ENCODE measurements at places on chromosomes 5 and 9.
A peak's percentile ranks its signal among the peaks of the same experiment; 100 is the strongest.

GRCh38 chr9:89525446-89526374, 27.8 kb upstream of the SEMA4D start:
- H3K36me3 ChIP-seq: peaks cover 5% of the 10 kb centered on the region
- peak overlapping the region; percentile 33 for H3K27ac ChIP-seq
- H3K27me3 ChIP-seq: no peaks in the 10 kb centered on the region
- no peak for DNase-seq

GRCh38 chr5:135353952-135354721, 44.9 kb downstream of the MACROH2A1 start:
- H3K4me1 ChIP-seq: no peaks in the 10 kb centered on the region
- H3K4me3 ChIP-seq: no peak overlapping the region
- no peaks in the 10 kb centered on the region for H3K27me3 ChIP-seq
- peaks cover 27% of the 10 kb centered on the region for H3K36me3 ChIP-seq

DNA sequence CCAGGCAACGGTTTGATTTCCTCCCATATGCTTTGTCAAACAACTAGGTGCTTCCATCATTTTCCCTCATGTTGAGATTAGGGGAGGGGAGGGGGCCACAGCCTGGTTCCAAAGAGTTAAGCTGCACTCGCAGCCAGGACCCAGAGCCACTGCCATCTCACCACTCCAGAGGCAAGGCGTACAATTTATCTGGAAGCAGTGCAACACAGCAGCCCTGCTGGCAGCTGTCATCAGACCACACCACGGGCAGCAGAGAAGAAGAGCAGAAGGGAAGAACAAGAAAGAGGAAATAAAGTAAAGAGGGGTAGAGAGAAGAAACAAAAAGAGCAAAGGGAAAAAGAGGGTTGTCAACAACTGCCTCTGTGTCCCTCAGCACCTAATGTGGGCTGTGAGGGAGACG, 38.9 kb downstream of the MED27 start:
- H3K4me1 ChIP-seq: no peaks in the 10 kb centered on the region
- H3K27ac ChIP-seq: no peak overlapping the region
- H3K36me3 ChIP-seq: no peaks in the 10 kb centered on the region
- H3K27me3 ChIP-seq: no peaks in the 10 kb centered on the region

DNA sequence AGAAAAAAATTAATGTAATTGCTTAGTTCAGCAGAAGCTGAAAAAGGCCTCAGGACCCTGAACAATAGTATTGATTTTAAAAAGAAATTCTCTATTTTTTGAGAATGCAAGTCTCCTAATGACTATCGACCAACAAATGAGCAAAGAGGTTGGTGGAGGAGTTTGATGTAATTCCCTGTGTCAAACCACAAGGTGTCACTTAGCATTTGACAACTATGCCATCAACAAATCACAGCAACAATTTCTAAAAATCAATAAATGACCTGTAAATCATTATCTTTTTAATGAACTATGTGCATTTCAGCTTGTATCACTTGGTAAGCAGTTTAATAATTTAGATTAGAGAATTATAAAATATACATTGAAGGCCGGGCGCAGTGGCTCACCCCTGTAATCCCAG, 133.7 kb downstream of the PRELID2 start:
- no peaks in the 10 kb centered on the region for H3K4me1 ChIP-seq
- no peak overlapping the region for H3K27ac ChIP-seq
- H3K36me3 ChIP-seq: no peaks in the 10 kb centered on the region
- no peaks in the 10 kb centered on the region for H3K27me3 ChIP-seq

- H3K4me1 ChIP-seq: peaks cover 9% of the 10 kb centered on the region
- DNase-seq: no peak
- no peak overlapping the region for H3K27ac ChIP-seq
- H3K36me3 ChIP-seq: peaks cover 17% of the 10 kb centered on the region
These were observed 19.9 kb downstream of the NAIF1 start for GRCh38 chr9:128047231-128047630.

GRCh38 chr9:115598751-115599150, 480.8 kb upstream of the TNC start:
- no peaks in the 10 kb centered on the region for H3K36me3 ChIP-seq
- no peaks in the 10 kb centered on the region for H3K4me1 ChIP-seq
- no peaks in the 10 kb centered on the region for H3K27me3 ChIP-seq

GRCh38 chr5:54882101-54882500, 103.3 kb downstream of the ESM1 start:
- H3K36me3 ChIP-seq: peaks cover 10% of the 10 kb centered on the region
- H3K4me1 ChIP-seq: peaks cover 14% of the 10 kb centered on the region
- peaks cover 54% of the 10 kb centered on the region for H3K27me3 ChIP-seq
- no peak overlapping the region for H3K4me3 ChIP-seq

GRCh38 chr5:180090098-180090768, 18.7 kb upstream of the RNF130 start:
- peak; percentile 88 for DNase-seq
- peaks cover 17% of the 10 kb centered on the region for H3K4me1 ChIP-seq
- H3K4me3 ChIP-seq: peak overlapping the region; percentile 72
- peaks cover 25% of the 10 kb centered on the region for H3K27me3 ChIP-seq
- H3K36me3 ChIP-seq: peaks cover 13% of the 10 kb centered on the region

GRCh38 chr9:36148311-36149051, 11.9 kb downstream of the GLIPR2 start:
- H3K27me3 ChIP-seq: peaks cover 24% of the 10 kb centered on the region
- no peak overlapping the region for H3K27ac ChIP-seq
- peak; percentile 70 for DNase-seq
- peaks cover 8% of the 10 kb centered on the region for H3K4me1 ChIP-seq
- no peaks in the 10 kb centered on the region for H3K36me3 ChIP-seq

GRCh38 chr9:113184539-113184938, 33.7 kb downstream of the SLC31A2 start:
- no peaks in the 10 kb centered on the region for H3K27me3 ChIP-seq
- no peak for DNase-seq
- H3K27ac ChIP-seq: no peak overlapping the region
- H3K36me3 ChIP-seq: no peaks in the 10 kb centered on the region
- H3K4me3 ChIP-seq: no peak overlapping the region

DNA sequence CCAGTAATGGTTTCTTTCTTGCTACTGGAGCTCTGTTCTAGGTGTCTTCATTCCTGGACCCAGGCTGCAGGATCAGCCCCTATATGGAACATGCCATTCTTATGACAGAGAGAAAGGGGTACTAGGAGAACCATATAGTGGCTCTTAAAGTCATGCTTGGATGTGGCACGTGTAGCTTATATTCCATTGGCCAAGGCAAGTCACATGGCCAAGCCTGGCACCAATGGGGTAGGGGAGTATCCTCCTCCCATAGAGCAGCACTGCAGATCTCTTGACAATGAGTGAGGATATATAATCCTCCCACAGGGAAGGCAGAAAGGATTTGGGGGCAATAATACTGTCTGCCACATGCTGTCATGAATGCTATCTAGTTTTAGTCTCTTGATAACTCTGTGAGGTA, 193.3 kb downstream of the PALM2AKAP2 start:
- DNase-seq: no peak
- H3K4me1 ChIP-seq: no peaks in the 10 kb centered on the region
- no peak overlapping the region for H3K4me3 ChIP-seq

DNA sequence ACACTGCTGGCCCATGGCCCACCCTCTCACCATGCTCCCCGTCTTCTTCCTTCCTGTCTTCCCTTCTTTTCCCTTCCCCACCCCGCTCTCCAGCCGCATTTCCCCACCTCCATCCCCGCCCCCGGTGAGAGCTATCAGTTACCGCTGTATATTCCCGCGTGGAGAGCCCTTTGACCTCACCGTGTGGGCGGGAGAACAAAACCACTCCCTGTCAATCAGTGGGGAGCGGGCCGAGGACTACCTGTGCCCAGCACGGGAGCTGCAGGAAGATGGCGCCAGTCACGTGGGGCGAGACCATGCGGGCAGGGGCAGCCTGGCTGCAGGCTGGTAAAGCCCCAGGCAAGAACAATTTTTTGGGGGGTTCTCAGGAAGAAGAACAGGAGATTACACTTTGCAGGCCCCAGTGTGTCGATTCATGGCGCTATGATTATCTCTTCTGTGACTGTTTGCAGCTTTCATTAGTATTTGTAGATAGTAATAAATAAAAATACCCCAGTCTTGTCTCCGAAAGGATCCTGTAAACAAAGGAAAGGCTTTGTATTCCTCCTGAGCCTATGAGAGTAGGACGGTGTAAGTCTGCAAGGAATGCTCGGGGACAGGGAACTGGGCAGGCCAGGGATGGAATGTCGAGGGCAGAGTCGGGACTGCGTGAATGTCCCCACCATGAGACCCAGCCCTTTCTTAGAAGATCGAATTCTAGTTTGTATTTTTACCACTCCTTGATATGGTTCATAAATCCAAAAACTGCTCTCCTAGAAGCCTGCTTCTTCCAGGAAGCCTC, 14.8 kb upstream of the DMRT1 start:
- no peaks in the 10 kb centered on the region for H3K36me3 ChIP-seq
- H3K27ac ChIP-seq: no peak overlapping the region
- no peak overlapping the region for H3K4me3 ChIP-seq
- H3K4me1 ChIP-seq: no peaks in the 10 kb centered on the region
- no peaks in the 10 kb centered on the region for H3K27me3 ChIP-seq

DNA sequence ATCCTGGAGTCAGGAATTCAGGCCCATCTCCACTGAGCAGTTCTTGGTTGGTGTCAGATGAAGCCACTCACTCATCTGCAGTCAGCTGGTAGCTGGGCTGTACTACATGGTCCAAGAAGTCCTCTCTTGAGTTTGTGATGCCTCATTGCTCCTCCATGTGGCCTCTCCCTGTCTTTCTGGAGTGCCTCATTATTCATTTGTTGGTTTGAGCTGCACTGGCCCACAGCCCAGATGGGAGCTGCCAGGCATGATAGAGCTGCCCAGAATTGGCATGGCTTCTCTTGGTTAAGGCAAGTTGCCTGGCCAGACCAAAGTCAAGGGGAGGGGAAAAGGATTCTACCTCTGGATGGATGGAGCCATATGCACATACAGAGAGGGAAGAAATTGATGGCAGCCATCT, 8.0 kb downstream of the PTCD2 start:
- H3K4me1 ChIP-seq: peaks cover 16% of the 10 kb centered on the region
- H3K27me3 ChIP-seq: no peaks in the 10 kb centered on the region
- H3K36me3 ChIP-seq: peaks cover 13% of the 10 kb centered on the region
- no peak overlapping the region for H3K4me3 ChIP-seq

DNA sequence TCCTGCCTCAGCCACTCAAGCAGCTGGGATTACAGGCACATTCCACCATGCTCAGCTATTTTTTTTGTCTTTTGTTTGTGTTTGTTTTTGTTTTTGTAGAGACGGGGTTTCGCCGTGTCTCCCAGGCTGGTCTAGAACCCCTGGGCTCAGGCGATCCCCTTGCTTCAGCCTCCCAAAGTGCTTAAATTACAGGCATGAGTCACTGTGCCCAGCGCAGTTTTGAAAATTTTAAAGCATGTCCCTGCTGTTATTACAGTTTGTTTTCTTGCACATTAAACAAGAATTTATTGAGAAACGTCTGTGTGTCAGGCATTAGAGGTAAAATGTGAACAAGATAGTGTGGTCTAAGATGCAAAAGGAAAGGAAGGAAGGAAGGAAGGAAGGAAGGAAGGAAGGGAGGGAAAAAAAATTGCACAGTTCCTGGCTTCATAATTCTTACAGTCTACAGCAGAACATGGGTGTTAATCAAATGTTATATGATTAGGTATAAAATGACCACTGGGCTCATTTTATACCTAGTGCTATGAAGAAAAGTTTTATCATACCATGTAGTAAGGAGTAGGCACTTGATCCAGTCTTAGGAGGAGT, 205.4 kb downstream of the SNX18 start:
- no peak for DNase-seq
- H3K27ac ChIP-seq: no peak overlapping the region
- H3K4me3 ChIP-seq: no peak overlapping the region

- H3K4me3 ChIP-seq: peak within 1 kb of the TSS; percentile 93
- peak within 1 kb of the TSS; percentile 91 for H3K27ac ChIP-seq
- peak; percentile 71 for DNase-seq
- peaks cover 23% of the 10 kb centered on the region for H3K36me3 ChIP-seq
- H3K27me3 ChIP-seq: no peaks in the 10 kb centered on the region
- peaks cover 20% of the 10 kb centered on the region for H3K4me1 ChIP-seq
These were observed at the start of gene PTGR1 for GRCh38 chr9:111599092-111599954. Gene PTGR1 (minus strand): TSS chr9:111599647. CDS start chr9:111597422, 2,225 bp downstream.

- H3K36me3 ChIP-seq: no peaks in the 10 kb centered on the region
- H3K27ac ChIP-seq: no peak overlapping the region
- no peak overlapping the region for H3K4me3 ChIP-seq
- no peaks in the 10 kb centered on the region for H3K4me1 ChIP-seq
- no peaks in the 10 kb centered on the region for H3K27me3 ChIP-seq
These were observed 103.0 kb downstream of the NPR3 start for GRCh38 chr5:32814141-32814540.

DNA sequence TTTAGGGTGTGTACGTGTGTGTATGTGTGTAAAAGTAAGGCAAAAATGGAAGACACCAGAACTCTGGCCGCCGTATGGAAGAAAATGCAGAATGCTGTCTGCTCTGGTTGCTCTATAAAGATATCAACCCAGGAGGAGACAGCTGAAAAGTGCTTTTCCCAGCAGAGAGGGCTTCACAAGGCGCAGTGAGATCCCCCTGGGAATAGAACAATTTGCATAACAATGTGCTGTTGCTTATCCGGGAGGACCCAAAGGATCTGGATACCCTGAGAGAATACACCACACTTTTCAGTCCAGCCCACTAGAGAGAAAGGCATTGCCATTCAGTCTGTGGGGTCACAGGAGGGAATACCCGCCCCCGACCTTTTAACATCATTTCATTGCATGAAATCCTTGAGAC, 230.6 kb downstream of the EBF1 start:
- H3K27me3 ChIP-seq: peaks cover 76% of the 10 kb centered on the region
- H3K4me1 ChIP-seq: no peaks in the 10 kb centered on the region
- no peak overlapping the region for H3K27ac ChIP-seq
- no peak overlapping the region for H3K4me3 ChIP-seq
- H3K36me3 ChIP-seq: no peaks in the 10 kb centered on the region

- no peak for DNase-seq
- H3K4me3 ChIP-seq: no peak overlapping the region
- no peaks in the 10 kb centered on the region for H3K36me3 ChIP-seq
- no peak overlapping the region for H3K27ac ChIP-seq
- H3K4me1 ChIP-seq: no peaks in the 10 kb centered on the region
These were observed 741.5 kb upstream of the RGMB start for GRCh38 chr5:98031926-98032325.

DNA sequence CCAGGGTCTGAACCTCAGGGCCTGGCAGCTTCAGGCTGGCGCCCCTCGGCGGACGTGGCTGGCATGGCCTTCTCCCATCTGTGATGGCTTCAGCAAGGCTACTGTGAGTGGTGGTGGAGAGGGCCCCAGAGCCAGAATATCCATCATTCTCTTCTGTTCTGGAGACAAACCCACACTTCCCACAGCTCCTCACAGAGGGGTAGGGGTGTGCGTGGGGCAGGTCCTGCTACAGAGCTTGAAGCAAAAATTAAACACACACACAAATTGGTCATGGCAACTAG, 9.6 kb downstream of the GPX3 start:
- no peak overlapping the region for H3K4me3 ChIP-seq
- H3K27ac ChIP-seq: no peak overlapping the region
- no peaks in the 10 kb centered on the region for H3K27me3 ChIP-seq

DNA sequence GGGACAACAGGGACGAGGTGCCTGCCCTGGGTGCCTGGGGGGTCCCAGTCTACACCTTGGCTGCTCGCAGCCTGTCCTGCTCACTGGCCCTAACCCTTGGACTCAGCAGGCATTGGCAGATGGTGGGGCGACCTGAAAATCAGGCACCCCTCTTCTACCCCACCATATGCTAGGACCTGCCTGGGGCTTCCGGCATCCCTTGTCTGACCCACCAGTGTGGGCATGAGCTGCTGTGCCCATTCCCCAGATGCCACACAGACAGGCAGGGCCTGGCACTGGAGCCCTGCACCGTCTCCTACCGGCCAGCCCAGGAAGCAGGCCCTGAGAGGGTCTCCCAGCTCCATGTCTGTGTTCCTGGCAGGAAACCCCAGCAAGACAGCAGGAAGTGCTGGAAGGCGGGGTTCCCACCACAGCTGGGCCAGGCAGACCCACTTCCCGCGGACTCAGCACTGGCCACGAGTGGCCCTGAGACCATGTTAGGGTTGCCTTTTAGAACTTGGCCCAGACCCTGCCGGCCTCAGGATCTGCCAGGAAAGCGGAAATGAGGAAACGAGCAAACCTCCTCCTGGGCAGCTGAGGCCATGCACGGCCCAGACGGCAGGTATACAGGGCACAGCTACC, 3.1 kb downstream of the NINJ1 start:
- H3K4me1 ChIP-seq: peaks cover 8% of the 10 kb centered on the region
- no peaks in the 10 kb centered on the region for H3K27me3 ChIP-seq
- no peak overlapping the region for H3K27ac ChIP-seq
